T-helper 17 cell (primary cell): ENCODE measurements at places on chromosomes 5 and 9.

DNA sequence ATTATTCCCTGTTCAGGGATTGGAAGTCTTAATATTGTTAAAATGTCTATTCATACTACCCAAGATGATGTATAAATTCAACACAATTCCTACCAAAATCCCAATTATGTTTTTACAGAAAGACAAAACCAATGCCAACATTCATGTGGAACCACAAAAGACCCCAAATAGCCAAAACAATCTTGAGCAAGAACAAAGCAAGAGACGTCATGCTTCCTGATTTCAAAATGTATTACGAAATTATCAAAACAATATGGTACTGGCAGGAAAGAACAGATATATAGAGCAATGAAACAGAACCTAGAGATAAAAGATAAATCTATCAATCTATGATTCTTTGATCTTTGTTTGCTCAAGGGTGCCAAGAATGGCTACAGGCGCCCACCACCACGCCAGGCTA, 237.9 kb downstream of the TAF11L14 start:
- no peak for DNase-seq

DNA sequence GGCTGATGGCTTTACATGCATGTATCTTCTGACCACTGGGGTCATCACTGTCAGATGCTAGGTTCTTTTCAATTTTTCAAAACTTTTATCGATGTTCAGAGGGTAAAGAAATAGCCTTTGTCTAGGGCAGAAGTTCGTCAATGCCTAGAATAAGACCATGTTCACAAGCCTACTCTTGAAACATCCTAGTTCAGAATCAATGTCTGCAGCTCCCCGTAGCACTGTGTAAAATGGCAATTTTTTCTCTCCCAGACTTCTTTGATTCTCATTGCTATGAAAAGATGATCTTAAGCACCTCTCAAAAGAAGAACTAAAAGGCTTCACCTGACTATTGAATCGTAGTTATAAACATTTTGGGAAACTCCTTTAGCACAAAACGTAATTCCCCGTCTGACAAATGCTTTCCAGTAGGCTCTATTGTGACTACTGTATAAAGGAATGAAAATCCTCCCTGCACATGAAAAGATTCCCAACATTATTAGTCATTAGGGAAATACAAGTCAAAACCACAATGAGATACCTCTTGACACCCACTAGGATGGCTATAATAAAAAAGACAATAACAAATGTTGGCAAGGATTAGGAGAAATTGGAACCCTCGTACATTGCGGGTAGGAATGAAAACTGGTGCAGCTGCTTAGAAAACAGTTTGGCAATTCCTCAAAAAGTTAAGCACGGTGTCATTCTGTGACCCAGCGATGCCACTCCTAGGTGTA, 263.5 kb downstream of the ARHGAP26 start:
- DNase-seq = no peak

DNA sequence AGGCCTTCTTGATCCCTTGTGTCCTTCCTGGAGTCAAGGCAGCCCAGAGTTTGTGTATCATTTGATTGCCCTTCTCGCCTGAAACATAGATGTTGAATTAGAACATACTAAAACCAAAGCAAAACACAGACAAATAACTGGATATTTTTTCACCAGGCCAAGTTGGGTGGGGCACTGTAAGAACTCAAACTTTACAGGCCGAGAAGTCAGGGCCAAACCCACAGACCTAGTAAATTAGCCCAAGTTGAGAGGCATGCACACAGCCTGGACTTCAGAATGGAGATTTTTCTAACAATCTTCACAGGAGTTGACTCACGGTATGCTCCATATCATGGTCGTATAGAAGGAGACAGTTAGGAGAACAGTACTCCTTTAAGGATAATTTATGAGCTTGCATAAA, 121.7 kb downstream of the PIK3R1 start:
- DNase-seq = no peak

DNA sequence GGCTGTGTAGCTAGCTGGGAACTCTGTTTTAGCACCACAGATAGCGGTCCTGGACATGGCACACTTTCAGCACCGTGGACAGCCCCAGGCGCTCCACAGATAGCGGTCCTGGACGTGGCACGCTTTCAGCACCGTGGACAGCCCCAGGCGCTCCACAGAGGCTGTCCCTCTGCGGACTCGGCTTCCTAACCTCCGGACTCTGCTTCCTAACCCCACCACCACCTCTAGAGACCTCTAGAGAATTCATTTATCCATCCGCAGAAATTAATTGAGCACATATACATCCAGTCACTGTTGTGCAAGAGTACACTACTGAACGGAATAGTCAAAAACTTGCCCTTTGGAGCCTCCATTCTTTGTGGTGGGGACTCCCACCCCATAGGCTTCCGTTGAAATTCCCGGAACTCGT, 27.4 kb downstream of the UNC5A start:
- peak; percentile 60 for DNase-seq

- no peak for DNase-seq
Measured at GRCh38 chr9:112532427-112532826, 45.8 kb downstream of the KIAA1958 start.
